Common myeloid progenitor, CD34-positive (primary cell): ENCODE measurements at places on chromosomes 6 and 20.

DNA sequence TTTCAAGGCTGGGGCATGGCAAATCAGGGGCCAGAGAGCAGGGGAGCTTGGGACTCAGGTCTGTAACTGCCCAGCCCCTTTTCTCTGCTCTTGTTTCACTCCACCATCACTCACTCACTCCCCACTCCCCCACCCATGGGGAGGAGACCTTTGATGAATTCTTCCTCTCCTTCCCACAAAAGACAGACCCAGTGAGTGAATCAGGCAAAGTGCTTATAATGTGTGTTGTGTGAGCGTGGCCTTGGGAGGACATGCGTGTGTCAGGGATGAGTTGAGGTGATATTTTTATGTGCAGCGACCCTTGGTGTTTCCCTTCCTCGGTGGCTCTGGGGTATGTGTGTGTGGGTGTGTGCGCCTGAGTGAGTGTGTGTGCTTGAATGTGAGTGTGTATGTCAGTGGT lies 1.0 kb upstream of the CUL9 start:
- peaks cover 47% of the 10 kb centered on the region for H3K36me3 ChIP-seq
- peaks cover 17% of the 10 kb centered on the region for H3K4me1 ChIP-seq
- no peaks in the 10 kb centered on the region for H3K27me3 ChIP-seq
- H3K27ac ChIP-seq: no peak overlapping the region
- H3K4me3 ChIP-seq: no peak overlapping the region

GRCh38 chr6:111740506-111740905 lies 132.7 kb downstream of the FYN start:
- no peak for DNase-seq
- no peaks in the 10 kb centered on the region for H3K36me3 ChIP-seq
- H3K4me3 ChIP-seq: no peak overlapping the region

GRCh38 chr20:24483435-24484080 lies 14.1 kb downstream of the SYNDIG1 start:
- no peak for DNase-seq
- H3K4me1 ChIP-seq: no peaks in the 10 kb centered on the region
- no peak overlapping the region for H3K27ac ChIP-seq
- no peak overlapping the region for H3K4me3 ChIP-seq
- H3K36me3 ChIP-seq: no peaks in the 10 kb centered on the region

DNA sequence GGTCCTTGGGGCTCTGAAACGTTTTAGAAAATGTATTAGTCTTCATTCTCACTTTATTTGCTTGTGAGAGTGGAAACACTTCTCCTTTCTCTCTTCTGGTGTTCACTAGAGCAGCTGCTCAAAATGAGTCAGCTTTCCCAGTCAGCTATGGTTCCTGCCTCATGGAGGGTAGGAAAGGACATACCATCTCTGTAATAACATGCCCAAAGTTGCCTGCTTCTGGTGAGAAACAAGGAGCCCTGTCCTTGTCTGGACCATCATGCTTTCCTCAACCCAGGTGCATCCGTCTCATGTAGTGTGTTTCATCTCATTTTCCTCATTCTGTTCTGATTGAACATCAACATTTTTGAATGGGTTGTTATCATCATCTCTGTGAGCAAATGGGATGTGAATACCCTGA lies 17.1 kb upstream of the TINAG start:
- H3K27ac ChIP-seq: no peak overlapping the region
- DNase-seq: no peak
- H3K4me3 ChIP-seq: no peak overlapping the region
- H3K4me1 ChIP-seq: no peaks in the 10 kb centered on the region

GRCh38 chr20:63733117-63733516 lies 3.3 kb upstream of the LIME1 start:
- no peaks in the 10 kb centered on the region for H3K27me3 ChIP-seq
- H3K27ac ChIP-seq: no peak overlapping the region
- peaks cover 41% of the 10 kb centered on the region for H3K36me3 ChIP-seq
- no peak overlapping the region for H3K4me3 ChIP-seq
- no peak for DNase-seq
- H3K4me1 ChIP-seq: peaks cover 26% of the 10 kb centered on the region

DNA sequence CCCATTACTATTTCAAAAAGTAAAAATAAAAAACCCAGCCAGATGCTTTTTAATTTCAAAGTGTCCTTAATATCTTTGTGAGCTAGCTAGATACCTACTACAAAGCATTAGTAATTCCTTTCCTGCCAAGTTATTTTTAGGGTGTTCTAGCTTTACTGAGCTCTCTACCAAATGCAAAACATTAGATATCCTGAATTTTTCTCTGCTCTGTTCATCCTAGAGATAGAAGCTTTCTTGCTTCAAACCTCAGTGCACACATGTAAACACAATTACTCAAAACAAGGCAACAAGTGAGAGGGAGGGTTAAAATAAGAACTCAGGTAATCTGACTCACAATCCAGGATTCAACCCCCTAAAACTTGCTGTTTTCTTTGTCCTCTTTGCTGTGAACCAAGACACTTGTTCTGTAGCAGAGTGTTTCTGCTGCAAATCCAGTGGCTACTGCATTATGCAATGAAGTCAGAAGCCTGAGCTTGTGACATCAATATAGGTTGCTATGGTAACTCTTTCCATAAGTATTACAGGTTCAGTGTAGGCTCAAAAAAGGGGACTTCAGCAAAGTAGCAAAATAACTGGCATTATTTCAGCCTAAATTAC lies 72.6 kb upstream of the STXBP5 start:
- no peaks in the 10 kb centered on the region for H3K36me3 ChIP-seq
- no peak overlapping the region for H3K27ac ChIP-seq
- peak; percentile 54 for DNase-seq
- H3K4me3 ChIP-seq: no peak overlapping the region
- H3K27me3 ChIP-seq: no peaks in the 10 kb centered on the region

DNA sequence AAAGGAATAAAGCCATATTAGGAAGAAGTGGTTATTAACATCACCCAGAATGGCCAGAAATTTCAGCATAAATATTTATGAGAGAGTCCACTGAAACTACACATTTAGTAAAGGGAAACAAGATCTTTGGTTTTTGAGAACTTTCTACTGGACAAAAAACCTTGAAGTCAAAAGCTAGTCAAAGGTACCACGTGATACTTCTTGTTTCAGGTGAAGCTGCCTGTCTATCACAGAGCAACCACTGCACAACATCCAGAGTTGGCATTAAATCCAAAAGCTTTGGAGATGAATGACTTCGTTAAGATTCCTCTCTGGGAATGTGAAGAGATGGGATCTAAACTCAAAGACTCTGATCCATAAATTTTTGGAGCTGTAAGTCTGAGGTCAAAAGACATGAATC lies 137.0 kb downstream of the KCNQ5 start:
- DNase-seq: no peak
- peaks cover 7% of the 10 kb centered on the region for H3K4me1 ChIP-seq
- no peak overlapping the region for H3K27ac ChIP-seq

DNA sequence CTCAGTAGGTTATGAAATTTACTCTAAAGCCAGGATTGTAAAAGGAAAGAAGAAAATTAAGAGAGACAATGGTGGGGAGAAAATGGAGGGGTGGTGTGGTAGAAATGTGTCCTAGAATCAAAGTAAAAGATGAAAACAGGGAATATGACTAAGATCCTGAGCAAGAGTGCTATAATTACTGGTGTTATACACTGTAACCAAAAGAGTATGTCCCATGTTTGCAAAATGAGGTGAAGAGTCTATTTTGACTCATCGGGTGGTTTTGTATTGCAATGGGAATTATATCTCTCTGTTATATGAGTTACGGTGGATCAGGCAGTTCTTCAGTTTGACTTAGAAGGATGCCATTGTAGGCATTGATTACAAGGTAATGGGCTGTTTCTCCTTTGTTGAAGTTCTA lies 8.5 kb downstream of the L3MBTL3 start:
- H3K4me3 ChIP-seq: no peak overlapping the region
- H3K27me3 ChIP-seq: no peaks in the 10 kb centered on the region
- H3K27ac ChIP-seq: no peak overlapping the region
- H3K4me1 ChIP-seq: peaks cover 5% of the 10 kb centered on the region

- no peak for DNase-seq
- H3K27ac ChIP-seq: no peak overlapping the region
- H3K36me3 ChIP-seq: no peaks in the 10 kb centered on the region
These were observed 22.7 kb downstream of the RAMACL start for GRCh38 chr6:166563805-166564204.

DNA sequence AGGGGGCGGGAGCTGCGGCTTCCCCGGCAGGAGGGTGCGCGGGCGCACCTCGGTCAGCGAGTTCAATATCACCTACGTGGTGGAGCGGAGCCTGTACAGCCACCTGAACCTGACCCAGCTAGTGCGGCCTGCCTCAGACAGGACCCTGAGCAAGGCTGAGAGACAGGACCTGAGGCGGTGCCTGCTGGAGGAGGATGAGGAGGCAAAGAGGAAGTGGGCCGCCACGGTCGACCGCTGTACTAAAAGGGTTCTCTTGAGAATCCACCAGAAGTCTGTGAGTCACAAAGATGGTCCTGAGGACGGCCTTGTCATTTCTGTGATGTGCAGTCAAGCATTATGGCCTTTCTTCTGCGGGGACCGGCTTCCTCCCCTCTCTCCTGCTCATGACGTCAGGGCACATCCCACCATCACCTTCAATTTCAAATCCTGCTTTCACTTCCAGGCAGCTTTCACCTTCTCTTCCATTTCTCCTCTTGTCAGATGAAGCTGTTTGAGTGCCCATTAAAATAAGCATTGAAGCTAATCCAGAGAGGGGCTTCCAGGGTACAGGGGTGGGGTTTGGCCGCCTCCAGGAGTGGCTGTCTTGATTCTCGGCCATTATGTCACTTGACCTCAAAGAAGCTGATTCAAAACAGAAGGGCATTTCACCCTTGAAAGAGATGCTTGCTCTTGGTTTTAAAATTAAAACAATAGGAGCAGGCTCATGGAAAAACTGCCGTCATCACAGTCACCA lies 177.6 kb downstream of the SASH1 start:
- no peak overlapping the region for H3K4me3 ChIP-seq
- no peaks in the 10 kb centered on the region for H3K36me3 ChIP-seq
- H3K4me1 ChIP-seq: no peaks in the 10 kb centered on the region
- no peak overlapping the region for H3K27ac ChIP-seq

DNA sequence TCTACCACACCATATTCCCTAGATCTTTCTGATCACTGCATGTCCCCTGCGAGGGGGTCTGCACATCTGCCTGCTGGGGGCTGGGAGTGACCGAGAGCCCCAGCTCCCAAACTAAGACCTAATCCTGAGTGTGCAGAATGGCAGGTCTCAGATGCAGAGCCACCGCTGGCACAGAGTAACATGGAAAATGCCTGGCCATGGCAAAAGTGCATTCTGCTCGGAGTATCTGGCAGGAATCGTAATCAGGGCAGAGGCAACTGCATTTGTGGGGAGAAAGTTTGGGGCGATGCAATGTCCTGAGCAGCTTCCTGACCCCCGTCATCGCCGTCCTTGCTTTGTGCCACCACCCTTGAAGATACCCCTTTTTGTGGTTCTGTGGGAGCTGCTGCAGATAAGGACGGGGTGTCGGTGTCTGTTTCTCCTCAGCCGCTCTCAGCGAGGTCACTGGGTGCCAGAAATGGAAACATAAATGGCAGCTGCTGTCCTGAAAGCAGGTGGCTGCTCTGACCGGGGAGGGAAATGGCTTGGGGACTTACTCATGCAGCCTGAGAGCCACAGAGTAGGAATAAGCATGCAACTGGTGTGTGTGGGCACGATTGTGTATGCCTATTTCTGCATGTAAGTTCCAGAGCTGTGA lies 157.9 kb downstream of the LY86 start:
- peaks cover 33% of the 10 kb centered on the region for H3K4me1 ChIP-seq
- no peaks in the 10 kb centered on the region for H3K27me3 ChIP-seq
- no peaks in the 10 kb centered on the region for H3K36me3 ChIP-seq
- H3K27ac ChIP-seq: no peak overlapping the region

- peaks cover 4% of the 10 kb centered on the region for H3K36me3 ChIP-seq
- no peak for DNase-seq
- H3K4me1 ChIP-seq: peaks cover 1% of the 10 kb centered on the region
- H3K4me3 ChIP-seq: no peak overlapping the region
- H3K27ac ChIP-seq: no peak overlapping the region
These were observed 18.2 kb downstream of the NEDD9 start for GRCh38 chr6:11214084-11214833.

- no peaks in the 10 kb centered on the region for H3K4me1 ChIP-seq
- no peaks in the 10 kb centered on the region for H3K27me3 ChIP-seq
- H3K36me3 ChIP-seq: no peaks in the 10 kb centered on the region
- no peak overlapping the region for H3K27ac ChIP-seq
- DNase-seq: no peak
- H3K4me3 ChIP-seq: no peak overlapping the region
These were observed 101.7 kb upstream of the ADGRB3 start for GRCh38 chr6:68533339-68533795.

DNA sequence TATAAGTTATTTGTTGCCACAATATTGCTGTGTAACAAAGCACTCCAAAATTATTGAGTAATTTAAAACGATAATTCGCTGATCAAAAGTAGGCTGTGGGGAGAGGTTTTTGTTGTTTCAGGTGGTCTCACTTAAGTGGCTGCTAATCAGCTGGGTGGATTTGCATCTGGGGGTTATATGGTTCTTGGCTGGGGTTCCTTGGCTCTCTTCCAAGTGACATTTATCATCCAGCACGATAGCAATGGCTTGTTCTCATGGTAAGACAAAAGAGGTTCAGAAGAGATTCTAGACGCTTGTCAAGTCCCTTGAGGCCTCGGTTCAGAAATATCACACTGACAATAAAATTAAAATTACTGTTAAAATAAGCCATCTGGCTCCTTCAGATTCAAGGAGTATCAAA lies 1648.8 kb downstream of the GRIK2 start:
- no peaks in the 10 kb centered on the region for H3K4me1 ChIP-seq
- no peaks in the 10 kb centered on the region for H3K27me3 ChIP-seq
- H3K4me3 ChIP-seq: no peak overlapping the region
- DNase-seq: no peak

DNA sequence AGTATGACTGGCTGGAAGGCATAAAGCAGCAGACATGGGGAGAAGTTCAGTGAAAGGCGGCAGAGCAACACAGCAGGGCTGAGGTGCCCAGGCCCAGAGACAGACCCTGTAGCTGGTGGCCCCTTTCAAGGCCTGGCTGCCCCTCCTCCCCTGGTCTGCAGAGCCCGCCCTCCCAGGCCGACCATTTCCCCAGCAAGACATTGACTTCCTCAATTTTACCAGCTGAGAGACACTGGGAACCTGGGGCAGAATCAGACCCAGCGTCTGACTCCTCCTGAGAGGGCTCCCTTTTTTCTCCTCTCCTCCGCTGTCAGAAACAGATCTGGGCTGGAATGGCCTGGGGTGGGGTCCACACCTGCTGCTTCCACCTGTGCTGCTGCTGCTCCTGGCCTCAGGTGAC lies at the start of gene TREML4:
TREML4 (plus strand) TSS at position 254 of the 400 bp plus-strand sequence; CDS start at position 333, 79 bp downstream.
- H3K4me3 ChIP-seq: no peak within 1 kb of the TSS
- no peaks in the 10 kb centered on the region for H3K27me3 ChIP-seq
- no peaks in the 10 kb centered on the region for H3K36me3 ChIP-seq
- no peaks in the 10 kb centered on the region for H3K4me1 ChIP-seq
- DNase-seq: peak; percentile 56

- no peaks in the 10 kb centered on the region for H3K36me3 ChIP-seq
- H3K4me3 ChIP-seq: no peak overlapping the region
These were observed 34.2 kb downstream of the JARID2 start for GRCh38 chr6:15280028-15280427.

GRCh38 chr6:168133168-168133561 lies 54.2 kb upstream of the FRMD1 start:
- peak overlapping the region; percentile 19 for H3K4me3 ChIP-seq
- peak; percentile 6 for DNase-seq
- H3K36me3 ChIP-seq: no peaks in the 10 kb centered on the region
- H3K4me1 ChIP-seq: no peaks in the 10 kb centered on the region
- H3K27me3 ChIP-seq: peaks cover 5% of the 10 kb centered on the region
